Activated CD8-positive, alpha-beta T cell treated with anti-CD3 and anti-CD28 coated beads for 36 hours (primary cell): ENCODE measurements at places on chromosomes 2 and 18.
A peak's percentile ranks its signal among the peaks of the same experiment; 100 is the strongest.

DNA sequence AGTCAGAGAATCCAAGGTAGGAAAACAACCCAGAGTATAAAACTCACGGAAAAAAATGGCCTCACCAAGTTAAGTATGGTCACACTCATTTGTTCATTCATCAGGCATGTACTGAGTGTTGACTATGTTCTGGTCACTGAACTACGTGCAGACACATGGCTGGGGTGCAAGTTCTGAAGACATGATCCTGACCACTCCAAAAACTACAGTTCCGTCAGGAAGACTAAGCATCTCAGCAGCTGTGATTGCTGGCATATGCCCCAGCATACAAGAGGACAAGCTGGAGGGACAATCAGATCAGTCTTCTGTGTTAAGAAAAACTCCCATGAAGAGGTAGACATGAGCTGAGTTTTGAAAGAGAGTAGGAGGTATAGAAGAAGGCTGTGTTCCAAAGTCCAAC is 72.8 kb downstream of the TCF4 start:
- no peak for DNase-seq

DNA sequence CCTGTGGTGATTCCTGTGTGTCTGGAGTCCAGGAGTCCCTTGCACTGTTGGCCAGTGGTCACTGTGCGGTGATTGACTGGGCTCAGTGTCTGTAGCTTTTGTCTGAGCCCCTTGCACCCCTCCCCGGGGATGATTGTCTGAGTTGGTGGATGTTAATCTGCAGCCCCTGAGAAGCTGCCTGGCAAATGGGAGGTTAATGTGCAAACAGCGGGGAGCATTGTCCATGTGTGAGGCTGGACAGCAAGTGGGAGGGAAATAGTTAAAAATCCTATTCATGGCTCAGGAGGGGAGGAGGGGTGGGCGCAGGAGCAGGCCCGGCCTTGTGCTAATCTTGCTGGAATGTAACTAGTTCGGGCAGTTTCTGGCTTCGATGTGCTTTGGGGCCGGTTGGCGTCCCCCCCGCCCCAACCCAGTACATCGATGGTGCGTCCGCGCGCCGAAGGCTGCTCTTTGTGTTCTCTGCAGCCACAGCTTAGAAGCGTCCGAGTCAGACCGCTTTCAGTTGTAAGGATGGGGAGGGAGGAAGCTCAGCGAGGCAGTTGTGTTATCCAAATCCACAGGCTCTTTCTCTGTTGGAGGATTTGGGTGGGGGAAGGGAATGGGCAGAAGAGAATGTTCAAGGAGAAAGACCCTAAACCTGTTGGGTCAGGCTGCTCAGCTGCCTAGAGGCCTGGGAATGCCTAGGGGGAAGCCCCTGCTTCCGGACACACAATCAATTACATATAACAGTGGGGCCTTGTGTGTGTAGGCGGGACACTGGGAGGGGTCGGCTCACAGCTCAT is 71.8 kb downstream of the TGOLN2 start:
- DNase-seq = no peak

GRCh38 chr2:83072767-83073166 is 1386.3 kb downstream of the SUCLG1 start:
- no peak for DNase-seq

- DNase-seq = no peak
Measured at GRCh38 chr2:4300616-4301015, 597.2 kb downstream of the DCDC2C start.

DNA sequence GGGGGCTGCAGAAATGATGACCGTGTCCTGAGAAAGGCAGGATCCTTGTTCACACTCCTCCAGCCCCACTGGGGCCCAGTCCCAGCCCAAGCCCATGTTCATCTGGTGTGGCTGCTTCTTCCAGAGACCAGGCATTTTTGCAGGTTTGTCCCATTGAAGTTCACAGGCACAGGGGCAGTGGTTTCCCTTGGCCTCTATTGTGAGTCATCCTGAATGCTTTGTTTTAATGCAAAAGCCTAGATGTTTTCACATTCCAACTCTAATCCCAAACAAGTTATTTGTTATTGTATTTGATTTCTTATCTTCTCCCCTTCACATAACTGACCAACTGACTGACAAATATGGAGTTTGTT is 426.4 kb upstream of the ID2 start:
- no peak for DNase-seq

- DNase-seq = peak; percentile 74
Measured at GRCh38 chr2:238643400-238643907, 204.4 kb upstream of the TWIST2 start.
